ENCODE measurements at places on chromosomes 4 and X.

GRCh38 chr4:16866974-16867373 is 31.5 kb downstream of the LDB2 start:
- no peak for DNase-seq

DNA sequence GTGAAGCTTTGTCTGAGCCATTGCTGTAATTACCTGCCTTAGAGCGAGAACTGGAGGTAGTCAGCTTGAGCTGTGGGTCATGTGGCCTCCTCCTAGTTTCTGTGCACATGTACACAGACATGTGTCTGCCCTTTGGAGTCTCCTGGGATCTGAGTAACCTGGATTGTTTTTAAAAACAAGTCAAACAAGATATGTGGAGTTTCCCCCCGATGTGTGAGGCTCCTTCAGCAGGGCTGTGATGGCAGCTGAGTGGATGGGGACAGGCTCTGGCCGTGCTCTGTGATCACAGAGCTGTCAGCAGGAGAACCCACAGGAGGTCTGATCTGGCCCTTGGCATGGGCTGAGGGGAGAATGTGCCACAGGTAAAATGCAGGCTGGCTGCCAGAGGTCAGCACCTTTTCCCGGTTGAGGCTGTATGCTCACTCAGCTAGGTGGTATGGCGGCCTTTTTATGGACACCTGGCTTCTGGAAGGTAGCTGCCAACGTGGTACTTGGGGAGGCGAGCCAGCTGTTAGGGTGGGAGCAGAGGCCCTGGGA is 38.4 kb downstream of the NOP14 start:
- no peak for DNase-seq

GRCh38 chr4:76867880-76868655 is 29.9 kb downstream of the SOWAHB start:
- DNase-seq = no peak

- no peak for DNase-seq
Observed at GRCh38 chrX:25869761-25870160, 268.4 kb upstream of the MAGEB18 start.

DNA sequence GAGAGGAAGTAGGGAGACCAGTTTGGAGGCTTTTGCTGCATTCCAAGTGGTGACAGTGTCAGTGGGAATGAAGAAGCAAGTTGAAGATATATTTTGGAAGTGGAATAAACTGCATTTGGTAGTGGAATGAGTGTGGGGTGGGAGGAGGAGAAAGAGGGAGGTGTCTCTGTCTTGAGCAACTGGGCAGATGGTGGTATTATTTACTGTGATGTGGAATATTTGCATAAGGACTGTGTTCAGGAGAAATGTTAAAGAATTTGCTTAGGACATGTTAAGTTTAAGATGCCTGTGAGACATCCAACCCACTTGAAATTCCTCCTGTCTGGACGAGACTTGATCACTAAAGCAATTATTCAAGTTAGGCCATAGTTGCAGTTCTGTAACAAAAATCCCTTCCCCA is 448.9 kb upstream of the AMOT start:
- DNase-seq = no peak

DNA sequence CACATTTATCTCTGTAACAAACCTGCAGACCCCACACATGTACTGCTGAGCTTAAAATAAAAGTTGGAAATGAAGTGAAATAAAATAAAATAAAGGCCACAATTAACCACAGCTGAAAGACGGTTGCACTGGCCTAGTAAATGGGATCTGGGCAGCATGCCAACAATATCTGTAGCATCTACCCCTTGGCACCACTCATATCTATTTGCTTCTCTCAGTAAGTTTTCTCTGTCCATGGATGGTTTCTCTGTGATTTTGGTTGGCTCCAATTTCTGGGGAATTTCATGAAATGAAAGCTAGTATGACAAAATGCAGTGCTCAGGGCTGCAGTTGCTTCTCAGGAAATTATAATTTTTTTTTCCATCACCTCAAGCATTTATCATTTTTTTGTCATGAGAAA is 172.0 kb upstream of the IL15 start:
- DNase-seq = no peak

DNA sequence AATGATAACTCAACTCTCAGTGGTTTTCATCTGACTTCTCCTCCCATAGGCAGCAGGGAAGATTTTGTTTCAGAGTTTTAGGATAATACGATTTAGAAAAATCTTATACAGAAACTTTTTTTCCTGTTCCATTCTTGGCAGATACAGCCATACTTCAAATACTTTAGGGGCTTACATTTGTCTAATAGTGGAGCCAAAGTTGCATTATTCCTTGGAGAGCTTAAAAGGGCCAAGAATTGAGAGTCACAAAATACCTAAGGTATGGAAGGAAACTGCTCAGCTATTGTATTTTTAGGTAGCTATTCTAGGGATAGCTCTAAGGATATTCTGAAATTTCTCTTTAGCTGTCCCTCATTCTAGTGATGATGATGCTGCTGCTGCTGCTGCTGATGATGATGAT is 132.9 kb upstream of the PTCHD1 start:
- no peak for DNase-seq

- no peak for DNase-seq
Observed at GRCh38 chr4:3832536-3833220, 66.5 kb downstream of the ADRA2C start.

DNA sequence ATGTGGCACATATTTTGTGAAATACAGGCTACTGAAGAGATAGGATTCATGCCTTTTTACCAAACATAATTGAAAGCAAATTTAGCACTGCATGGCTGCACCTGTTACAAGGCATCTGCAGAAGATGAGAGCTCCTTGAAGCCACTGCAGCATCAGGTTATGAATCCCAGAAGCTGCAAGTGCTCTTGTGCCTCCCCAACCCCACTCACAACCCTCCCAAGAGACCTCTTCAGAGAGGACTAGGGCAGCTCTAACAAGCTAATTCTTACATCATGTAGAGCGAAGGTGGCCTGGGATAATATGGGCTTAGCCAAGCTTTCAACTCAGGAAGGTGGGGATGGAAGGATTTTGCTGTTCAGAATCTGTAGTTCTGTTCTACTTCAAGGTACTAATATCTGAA is 27.2 kb downstream of the MFAP3L start:
- DNase-seq = no peak

DNA sequence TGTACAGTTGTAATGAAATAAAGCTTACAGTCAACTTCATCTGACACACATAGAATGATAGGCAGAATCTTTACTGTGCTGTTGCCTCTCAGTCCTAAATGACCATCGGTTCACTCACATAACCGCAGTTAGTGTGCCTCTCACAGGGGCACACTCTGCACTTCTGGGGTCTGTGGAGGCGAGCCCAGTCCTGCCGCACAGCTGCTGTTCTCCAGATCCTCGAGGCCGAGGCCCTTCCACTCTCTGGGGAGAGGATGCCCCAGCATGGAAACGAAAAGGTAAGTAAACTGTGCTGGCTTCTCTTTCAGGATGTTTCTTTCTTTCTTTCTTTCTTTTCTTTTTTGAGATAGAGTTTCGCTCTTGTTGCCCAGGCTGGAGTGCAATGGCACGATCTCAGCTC is 88.0 kb downstream of the DCTD start:
- no peak for DNase-seq

GRCh38 chrX:139751053-139751452 is 43.1 kb upstream of the MCF2 start:
- no peak for DNase-seq

DNA sequence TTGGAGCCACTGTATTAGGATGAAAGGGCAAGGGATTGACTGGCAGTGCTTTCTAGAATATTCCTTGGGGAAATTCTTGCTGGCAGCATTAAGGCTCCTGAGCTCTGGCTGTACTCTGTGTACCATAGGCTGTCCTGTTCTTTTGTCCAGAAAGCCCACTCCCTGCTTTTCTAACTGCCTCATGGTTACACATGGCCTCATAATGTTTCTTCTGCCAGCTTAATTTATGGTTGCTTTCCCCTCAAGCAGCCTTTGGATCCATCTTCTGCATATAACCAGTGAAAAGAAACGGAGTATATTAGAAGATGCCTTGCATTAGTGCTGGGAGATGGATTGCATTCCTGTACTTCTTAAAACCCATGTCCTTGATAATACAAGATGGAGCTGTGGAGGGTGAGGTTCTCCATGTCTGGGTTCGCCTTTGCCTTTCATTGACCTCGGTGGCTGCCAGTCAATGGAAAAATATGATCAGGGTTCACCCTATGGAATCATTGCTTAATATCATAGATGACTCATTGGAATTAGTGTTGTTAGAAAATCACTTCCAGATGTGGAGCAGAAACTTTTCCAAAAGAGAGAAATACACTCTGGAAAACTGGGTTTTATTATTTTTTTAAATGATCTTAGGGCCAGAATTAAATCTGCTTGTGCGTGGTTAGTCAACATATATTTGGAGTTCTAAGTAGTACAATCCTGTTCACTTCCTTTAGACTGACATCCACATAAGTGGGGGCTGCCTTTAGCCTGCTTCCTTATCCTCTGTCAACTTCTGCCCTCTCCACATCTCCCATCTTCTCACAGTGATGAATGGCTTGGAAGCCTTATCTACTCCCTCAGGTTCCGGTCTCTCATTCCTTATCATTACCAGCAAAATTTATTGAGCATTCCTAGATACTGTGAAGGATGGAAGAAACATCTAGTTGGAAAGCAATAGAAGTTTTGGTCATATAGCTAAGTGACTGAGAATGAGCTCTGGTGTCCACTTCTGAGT is 24.9 kb downstream of the DOCK11 start:
- no peak for DNase-seq

DNA sequence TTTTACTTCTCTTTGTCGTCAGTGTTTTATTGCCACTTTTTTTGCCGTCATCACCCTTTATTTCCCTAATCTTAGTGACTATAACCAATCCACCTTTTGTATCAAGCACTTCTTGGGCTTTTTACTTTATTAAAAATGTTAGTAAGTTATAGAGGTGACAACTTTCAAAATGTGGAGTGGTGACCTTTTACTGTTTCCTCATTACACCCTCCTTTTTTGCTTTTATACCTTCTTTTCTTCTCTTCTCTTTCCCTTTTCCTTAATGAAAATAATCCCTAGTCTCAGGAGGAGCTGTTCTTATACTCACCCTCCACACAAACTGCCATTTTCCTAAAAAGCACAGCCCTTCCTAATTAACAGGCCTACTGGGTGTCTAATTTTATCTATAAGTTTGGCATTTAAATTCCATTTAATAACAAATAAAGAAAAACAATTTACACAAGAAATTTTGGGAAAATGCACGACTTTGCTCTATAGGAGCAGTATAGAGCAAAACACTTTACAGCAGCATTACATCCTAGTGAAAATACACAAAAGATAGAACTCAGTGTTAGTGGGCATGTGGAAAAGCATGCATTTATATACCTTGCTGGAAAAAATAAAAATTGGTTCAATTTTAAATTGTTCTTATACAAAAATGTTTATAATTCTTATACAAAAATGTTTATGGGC is 27.3 kb downstream of the BBS12 start:
- DNase-seq = no peak

DNA sequence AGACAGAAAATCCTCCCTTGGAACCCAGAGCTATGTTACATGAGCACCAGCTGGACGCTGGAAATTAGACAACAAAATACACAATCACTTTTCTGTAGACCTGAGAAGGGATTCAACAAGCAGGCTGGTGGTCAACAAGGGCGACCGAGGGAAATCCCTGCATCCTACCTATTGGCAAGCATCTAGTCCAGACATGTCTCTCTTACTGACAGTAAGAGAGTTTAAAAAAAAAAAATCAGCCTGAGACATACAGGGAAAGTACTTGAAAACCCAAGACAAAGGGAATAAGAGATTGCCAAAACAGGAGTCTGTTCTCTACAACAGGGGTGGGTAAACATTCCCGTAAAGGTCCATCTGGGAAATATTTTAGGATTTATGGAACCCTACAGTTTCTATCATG is 108.0 kb downstream of the KDR start:
- no peak for DNase-seq
